Activated CD4-positive, alpha-beta T cell treated with anti-CD3 and anti-CD28 coated beads, Interleukin-10, Interleukin-2, amounts not matched to agents 100 ng/mL and 50 ng/mL, durations not matched to agents 16 hours and 8 hours (primary cell): ENCODE measurements at places on chromosomes 3 and 15.
A peak's percentile ranks its signal among the peaks of the same experiment; 100 is the strongest.

DNA sequence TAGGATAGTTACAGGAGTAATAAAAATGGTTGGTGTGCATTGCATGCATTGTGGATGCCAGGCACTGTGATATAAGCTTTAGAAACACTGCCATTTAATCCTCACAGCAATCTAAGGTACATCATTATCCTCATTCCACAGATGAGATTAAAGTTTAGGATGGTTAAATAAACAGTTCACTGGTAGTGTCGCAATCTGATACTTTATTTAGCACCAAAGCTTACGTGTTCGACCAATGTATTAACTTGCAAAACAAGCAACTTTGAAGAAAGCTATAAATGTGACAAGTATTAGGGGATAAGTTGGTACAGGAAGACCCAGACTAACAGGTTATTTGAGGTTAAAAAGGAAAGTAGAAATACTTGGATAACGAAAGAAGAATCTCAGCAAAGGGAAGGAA is 150.5 kb upstream of the ZNF385D start:
- no peak for DNase-seq

- no peak for DNase-seq
Observed at GRCh38 chr15:67879440-67880129, 39.7 kb upstream of the RNU6-1 start.

- DNase-seq: no peak
Observed at GRCh38 chr3:14434498-14435151, 32.2 kb downstream of the SLC6A6 start.

DNA sequence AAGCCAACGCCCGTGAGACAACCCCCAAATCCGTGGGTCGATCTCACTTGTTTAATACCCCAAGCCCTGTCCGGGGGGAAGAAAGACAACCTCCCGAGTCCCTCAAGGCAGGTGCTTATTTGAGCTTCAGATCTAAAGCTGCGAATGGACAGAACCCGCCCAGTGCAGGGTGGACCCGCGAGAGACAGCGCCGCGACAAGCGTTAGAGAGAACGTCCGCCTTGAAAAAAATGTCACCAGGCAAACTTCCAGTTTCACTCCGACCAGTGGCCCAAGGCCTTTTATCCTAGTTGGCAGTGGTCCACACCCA is 740 bp upstream of the OXSR1 start:
- no peak for DNase-seq

DNA sequence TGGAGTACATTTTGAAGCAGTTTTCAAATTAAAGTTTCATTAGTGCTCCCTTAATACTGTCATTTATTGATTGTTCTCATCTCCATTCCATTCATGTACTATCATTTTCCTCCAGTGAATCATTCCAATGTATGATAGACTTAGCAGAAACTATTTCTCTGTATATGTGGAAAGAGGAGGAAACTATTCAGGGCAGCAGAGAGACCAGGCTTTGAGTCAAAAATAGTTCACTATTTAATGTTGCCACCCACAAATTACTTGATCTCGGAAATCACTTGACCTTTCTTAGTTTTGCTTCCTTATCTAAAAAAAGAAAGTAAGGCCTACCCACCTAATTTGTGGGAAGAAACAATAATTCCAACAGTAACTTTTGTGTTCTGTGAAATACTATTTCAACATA is 610.5 kb upstream of the ZNF385D start:
- no peak for DNase-seq

- DNase-seq: no peak
Observed at GRCh38 chr15:73799466-73799865, 46.3 kb upstream of the INSYN1 start.

GRCh38 chr3:190032923-190033322 is 87.8 kb downstream of the P3H2 start:
- no peak for DNase-seq

GRCh38 chr3:122609798-122610559 is 32.5 kb downstream of the PARP15 start:
- DNase-seq: peak; percentile 94

- peak; percentile 47 for DNase-seq
Observed at GRCh38 chr15:90654233-90655136, 62.7 kb upstream of the BLM start.

DNA sequence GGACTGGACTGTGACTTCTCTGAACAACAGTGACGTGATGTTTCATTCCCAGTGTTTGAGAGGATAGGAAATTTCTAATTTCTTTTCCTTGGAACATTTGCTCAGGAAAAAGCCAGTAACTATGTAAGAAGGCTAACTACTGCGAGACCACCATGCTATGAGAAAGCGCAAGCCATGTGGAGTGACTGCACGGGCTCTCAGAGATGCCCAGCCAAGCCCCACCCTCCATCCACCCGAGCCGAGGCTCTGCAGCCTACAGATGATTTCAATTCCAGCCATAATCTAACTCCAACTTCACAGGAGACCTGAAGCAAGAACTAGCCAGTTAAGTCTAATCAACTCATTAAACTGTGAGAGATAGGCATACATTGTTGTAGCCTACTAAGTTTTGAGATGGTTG is 124.3 kb downstream of the GREM1 start:
- DNase-seq: no peak

DNA sequence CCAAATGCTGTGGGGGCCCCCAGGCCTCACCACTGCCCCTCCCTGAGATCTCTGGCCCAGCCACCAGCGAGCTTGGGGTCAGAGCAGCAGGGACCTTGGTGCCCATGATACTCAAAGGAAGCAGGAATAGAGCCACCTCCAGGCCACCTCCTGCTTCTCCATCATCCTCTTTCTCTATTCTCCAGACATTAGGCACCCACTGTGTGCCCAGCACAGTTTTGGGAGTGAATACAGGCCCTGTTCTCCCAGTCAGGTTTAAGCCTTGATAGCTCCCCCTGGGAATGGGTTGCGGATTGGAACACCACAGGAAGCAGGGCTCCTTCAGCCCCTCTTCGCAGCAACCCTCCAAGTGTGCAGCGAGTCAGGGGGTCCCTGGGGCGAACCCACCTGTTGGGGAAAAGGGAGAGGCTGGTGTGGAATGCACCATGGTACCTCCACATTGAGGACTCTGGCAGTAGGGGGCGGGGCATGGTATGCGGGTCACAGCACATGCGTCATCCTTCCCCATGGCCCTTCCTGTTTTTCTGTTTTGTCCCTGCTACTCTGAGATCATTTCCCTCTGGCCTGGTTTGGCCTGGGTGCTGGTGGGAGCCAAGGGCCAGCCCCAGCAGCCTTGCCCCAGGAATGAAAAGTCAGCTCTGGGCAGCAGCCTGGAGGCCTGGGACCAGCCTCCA is 14.2 kb upstream of the SEMA3B start:
- DNase-seq: no peak

DNA sequence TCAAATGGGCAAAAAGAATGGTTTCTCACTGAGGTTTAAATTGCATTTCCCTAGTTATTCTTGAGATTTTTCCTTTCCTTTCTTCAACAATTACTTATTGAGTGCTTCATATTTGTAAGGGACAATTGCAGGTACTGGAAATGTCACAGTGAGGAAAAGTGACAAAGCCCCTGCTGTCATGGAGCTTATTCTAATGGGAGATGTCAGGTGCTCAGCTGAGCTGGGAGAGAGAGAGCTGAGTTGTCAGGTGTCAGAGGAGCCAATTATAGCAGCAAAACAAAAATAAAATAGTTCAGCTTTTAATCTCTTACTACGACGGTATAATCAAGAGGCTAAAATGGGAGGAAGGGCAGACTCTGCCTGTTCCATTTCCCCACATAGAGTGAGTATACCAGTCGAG is 42.0 kb downstream of the CD86 start:
- no peak for DNase-seq

GRCh38 chr3:66598168-66598567 is 97.3 kb upstream of the LRIG1 start:
- no peak for DNase-seq

DNA sequence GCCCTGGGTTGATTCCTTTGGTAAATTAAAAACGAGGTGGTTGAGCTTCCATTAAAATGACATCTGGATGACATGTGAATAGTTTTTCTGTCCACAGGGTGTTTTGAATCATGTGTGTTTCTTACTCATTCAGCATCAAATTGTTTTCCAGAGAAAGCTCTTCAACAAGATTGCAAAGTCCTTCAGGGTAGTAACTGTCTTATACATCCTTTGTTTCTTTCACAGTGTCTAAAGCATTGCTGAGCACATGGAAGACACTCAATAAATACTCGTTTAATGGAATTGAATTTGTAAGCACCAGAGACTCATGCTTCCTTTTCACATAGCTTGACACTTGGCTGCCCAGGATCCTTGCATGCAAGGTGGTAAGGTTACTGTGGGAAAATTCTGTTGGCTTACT is 223.1 kb upstream of the CNTN6 start:
- DNase-seq: no peak

- DNase-seq: no peak
Observed at GRCh38 chr3:113575206-113575605, 42.9 kb downstream of the SIDT1 start.

DNA sequence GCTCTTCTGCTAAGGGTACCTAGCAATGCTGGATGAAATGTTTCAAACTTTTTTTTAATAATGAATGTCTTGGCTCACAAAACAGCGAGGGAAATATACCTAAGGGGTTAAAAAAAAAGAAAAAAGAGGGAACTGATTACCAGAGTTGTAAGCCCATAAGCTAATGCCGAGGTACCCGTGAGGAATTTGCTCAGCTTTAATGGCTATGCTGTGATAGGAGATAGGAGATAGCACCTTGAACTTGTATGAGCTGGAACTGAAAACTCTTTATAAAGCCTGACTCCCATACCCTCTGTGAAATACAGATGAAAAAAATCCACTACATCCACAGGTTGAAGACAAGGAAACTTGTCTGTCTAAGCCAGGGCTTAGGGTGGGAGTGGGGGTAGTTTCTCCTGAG is 13.9 kb downstream of the GRAMD1C start:
- DNase-seq: no peak

DNA sequence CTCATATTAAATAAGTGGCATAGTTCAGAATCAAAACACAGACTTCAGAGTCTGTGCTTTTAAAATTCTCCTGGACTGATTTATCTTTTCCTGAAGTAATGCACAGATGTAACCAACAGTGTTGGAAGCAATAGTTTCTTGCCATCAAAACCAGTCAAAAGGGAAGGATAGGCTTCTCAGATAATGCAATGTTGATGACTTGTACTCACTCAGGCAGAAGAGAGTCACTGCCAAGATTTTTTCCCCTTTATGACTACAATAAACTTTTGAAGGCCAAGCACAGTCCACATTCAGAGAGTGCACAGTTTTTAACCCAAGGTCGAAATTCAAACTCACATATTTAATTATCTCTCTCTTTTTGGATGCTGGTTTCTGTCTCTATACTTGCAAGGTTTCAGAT is 305.0 kb upstream of the SGO1 start:
- no peak for DNase-seq

DNA sequence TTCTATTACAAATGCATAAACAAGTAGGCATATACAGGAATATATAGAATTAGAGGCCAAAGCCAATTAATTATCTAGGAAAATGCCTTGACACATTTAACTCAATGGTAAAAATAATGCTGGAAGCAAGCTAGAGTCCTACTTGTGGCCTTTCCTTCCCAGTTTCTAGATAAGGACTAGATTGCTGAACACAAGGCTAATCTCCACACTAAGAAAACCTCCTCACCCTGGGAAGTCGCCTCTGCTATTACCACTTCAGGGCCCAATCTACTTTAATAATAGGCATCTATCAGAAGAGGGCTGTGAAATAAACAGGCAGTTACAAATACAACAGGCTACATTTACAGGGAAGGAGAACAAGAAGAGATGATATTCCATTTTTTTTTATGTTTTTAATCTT is 80.5 kb upstream of the PRICKLE2 start:
- no peak for DNase-seq

DNA sequence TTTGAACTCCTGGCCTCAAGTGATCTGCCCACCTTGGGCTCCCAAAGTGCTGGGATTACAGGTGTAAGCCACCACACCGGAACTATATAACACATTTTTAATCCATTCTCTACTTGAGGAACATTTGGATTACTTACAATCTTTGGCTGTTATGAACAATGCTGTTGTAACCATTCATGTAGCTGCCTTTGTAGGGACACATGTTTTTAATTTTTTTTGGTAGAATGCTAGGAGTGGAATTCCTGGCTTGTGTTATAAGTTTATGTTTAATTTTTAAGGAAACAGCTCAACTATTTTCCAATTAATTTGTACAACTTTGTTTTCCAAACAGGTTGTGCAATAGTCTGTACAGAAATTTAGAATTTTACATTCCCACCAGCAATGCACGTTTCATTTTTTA is 51.7 kb downstream of the GPR149 start:
- no peak for DNase-seq

DNA sequence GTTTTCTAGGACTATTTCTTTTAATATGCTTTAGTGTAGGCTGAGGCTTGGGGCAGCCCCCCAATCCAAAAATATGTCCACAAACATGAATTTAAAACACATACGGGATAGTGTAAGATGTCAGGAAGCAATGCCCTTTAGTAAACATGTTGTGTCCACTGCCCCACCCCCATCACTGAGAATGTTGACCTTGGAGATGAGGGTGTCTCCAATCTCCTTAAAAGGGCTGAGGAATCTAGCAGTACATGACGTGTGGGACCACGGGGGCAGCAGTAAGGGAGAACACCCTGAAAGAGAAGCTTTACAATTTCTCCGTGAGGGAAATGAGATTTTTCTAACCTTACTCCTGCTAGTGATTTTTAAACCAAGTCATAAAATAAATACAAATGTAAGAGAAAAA is 84.7 kb downstream of the SQOR start:
- DNase-seq: no peak

- DNase-seq: peak; percentile 67
Observed at GRCh38 chr3:23202921-23203707, at the start of gene UBE2E2. Gene UBE2E2, plus strand, starts transcription at chr3:23203327.

GRCh38 chr3:117556646-117557407 is 847.2 kb downstream of the TUSC7 start:
- no peak for DNase-seq

- no peak for DNase-seq
Observed at GRCh38 chr3:14000556-14000955, 120.7 kb upstream of the WNT7A start.

GRCh38 chr15:89085289-89085926 is 2.8 kb upstream of the ABHD2 start:
- DNase-seq: no peak

DNA sequence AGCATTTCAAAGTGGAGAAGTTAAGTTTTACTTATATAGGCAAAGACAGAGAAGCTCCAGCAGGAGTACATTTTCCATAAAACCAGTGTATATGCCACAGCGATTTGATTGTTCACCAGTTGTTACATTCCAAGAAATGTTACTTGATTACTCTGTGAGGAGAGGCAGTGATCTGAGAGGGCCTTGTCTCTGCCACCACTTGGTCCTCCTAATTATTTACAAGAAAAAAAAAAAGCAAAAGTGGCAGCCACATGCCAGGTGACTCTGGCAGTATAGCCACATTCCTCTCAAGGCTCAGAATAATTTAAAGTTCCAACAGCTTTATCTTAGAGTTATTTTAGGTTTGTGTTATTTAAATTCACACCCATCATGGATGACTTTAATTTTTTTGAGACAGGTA is 1077.8 kb downstream of the ZPLD1 start:
- DNase-seq: no peak

DNA sequence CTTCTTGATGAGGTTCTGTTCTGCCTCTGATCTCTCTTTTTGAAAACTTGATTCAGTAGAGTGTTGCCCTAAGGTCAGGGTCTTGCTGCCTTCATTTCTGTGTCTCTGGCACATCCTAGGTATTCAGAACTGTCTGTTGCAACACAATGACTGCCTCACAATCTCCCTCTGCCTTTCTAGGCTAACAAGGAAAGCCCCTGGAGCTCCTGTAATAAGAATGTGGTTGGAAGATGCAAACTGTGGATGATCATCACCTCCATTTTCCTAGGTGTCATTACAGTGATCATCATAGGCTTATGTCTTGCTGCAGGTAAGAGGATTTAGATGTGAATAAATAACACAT is 7.0 kb downstream of the C3orf52 start:
- no peak for DNase-seq
